Esophagus squamous epithelium (tissue), 5 donors: ENCODE measurements at places on chromosomes 5 and 9.

DNA sequence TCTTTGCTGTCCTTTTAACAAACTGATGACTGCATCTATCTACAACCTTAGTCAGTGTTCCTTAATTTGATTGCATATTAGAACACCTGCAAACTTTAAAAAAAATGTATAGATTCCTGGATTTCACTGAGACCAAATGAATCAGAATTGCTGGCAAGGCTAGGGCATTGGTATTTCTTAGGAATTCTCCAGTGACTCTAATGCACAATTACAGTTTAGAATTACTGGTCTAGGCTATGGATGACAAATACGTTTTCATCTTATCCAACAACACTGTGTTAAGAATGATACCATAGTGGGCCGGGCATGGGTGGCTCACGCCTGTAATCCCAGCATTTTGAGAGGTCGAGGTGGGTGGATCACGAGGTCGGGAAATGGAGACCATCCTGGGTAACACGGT lies 545.9 kb upstream of the RIOK2 start:
- no peak for DNase-seq

GRCh38 chr9:135076876-135077430 lies 10.5 kb upstream of the OLFM1 start:
- no peak for DNase-seq

DNA sequence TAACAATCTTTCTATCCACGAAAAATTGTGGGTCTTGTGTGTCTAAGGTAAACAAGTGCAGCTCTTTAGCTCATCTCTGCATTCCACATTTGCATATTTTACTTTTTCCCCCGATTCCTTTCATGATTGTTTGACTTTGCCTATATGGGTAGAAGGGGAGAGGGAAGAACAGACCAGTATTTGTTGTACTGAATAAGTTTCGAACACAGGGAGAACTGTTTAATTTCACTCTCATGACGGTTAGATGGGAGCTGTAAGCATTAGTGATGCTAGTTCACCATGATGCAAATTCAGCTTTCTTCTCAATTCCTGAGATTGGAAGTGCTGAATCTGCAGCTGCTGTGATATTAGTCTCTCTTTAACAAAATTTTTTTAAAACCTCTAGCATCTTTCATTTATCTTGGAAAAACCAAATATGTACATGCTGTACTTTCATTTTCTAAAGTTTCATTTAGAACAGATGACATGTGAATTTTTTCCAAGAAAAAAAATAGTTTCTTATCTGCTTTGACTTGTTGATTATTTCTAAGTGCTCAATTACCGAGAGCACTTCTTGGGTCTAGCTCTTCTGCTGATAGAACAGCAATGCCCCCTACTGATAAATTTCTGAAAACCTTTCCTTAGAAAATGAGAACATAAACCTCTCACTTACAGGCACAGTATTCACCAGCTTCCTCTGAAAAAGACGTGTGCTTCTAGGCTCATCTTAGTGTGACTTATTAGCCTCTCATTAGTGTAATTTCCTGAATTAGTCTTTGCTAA lies 149.5 kb downstream of the BAAT start:
- no peak for DNase-seq

- no peak for DNase-seq
These were observed 50.3 kb downstream of the SAR1B start for GRCh38 chr5:134582281-134582680.

DNA sequence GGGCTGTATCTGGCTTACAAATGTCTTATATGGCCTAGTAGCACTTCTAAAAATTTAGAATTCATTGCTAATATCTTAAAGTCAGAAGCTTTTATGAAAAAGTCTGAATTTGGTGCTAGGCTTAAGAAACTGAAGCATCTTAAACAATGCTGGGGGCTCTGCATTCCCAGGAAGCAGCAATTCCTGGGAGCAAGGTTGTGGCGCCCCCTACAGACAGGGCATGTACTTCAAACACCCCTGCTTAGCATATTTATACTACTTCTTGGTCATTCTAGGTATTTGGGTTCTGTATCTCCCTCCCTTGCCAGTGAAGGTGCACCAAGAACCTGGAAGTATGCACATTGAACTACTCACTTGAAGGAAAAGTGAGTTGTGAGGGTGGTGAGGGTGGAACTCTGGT lies 64.6 kb upstream of the GRIA1 start:
- DNase-seq: no peak

GRCh38 chr5:75716715-75717081 lies 539 bp downstream of the POC5 start:
- DNase-seq: no peak

DNA sequence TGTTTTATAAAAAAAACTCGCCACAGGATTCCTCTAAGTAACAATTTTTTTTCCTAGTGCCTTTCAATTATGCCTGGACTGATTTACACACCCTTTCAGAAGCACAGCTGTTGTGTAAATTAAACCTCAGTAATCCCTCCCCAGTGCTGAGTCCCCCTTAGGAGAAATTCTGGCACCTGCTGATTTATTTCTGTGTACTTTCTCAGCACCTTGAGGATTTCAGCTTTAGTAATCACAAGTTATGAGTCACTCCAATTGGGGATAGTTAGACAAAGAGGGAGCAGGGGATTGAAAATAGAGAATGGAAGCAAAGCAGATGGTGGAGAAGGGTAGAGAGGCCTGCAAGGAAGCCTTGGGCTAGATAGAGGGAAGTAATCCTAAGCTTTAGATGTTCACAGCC lies 171.7 kb downstream of the TTLL11 start:
- no peak for DNase-seq

DNA sequence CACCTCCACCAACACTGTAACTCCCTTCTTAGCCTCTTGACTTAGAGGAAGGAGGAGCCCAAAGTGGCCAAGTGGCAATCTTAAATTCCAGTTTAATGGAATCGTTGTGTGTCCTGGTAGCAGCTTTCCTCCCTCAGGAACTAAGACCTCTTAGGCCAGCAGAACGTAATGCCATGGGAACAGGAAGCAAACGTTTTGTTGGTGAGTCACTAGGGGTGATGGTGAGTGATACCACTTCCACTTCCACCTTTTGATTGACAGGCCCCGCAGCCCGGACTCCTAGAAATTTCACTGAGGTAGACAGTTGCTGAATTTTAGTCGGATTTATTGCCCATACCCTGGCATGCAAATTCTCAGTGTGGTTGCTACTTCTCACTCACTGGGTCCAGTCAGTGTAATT lies 94.2 kb upstream of the FBN2 start:
- DNase-seq: no peak

- no peak for DNase-seq
These were observed 105.5 kb downstream of the PDE6A start for GRCh38 chr5:149838881-149839739.

DNA sequence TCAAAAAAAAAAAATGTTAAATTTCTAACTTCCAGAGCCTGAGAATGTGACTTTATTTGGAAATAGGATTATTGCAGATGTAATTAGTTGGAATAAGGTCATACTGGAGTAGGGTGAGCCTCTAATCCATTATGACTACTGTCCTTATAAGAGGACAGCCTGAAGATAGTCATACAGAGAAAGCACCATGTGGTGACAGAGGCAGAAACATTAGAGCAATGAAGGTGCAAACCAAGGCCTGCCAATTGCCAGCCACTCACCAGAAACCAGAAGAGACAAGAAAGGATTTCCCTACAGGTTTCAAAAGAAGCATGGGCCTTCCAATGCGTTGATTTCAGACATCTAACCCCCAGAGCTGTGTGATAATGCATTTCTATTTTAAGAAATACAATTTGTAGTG lies 659.2 kb upstream of the CHD1 start:
- DNase-seq: no peak

GRCh38 chr9:137988701-137989100 lies 111.1 kb downstream of the CACNA1B start:
- no peak for DNase-seq

GRCh38 chr5:91848453-91848852 lies 465.3 kb upstream of the ARRDC3 start:
- DNase-seq: no peak

GRCh38 chr5:143016777-143017516 lies 246.8 kb downstream of the ARHGAP26 start:
- DNase-seq: no peak

DNA sequence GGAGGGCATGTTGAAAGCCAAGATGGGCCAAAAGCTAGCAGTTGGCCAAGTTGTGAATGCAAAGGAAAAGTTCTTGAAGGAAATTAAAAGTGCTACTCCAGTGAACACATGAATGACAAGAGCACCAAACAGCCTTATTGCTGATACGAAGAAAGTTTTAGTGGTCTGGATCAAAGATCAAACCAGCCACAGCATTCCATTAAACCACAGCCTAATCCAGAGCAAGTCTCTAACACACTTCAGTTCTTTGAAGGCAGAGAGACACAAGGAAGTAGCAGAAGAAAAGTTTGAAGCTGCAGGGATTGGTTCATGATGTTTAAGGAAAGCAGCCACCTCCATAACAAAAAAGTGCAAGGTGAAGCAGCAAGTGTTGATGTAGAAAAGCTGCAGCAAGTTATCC lies 71.6 kb downstream of the ERCC6L2 start:
- DNase-seq: no peak

DNA sequence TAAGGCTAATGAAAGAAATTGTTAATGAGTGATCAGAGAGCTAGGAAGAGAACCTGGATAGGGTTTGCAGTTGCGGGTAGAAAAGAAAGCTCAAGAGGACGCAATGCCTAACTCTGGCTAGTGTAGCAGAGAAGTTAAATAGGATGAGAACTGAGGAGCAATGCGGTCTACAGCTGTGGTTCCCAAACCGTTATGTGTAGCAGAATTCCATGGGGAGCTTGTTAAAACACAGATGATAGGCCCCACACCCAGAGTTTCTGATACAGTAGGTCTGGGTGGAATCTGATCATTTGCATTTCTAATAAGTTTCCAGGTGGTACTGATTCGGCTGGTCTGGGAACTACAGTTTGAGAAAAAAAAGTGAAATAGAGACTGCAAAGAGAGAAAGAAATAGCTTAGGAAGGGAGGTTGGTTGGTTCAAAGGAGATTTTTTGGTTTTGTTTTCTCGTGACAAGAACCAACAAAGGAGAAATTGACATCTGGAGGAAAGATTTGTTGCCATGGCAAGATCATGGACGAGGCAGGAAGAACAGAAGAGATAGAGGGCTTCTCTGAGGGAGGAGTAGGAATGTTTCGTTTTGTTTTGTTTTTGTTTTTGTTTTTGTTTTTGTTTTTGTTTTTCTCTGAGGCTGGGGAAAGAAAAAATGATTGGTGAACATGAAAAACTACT lies 276.1 kb downstream of the ARRDC3 start:
- DNase-seq: no peak

DNA sequence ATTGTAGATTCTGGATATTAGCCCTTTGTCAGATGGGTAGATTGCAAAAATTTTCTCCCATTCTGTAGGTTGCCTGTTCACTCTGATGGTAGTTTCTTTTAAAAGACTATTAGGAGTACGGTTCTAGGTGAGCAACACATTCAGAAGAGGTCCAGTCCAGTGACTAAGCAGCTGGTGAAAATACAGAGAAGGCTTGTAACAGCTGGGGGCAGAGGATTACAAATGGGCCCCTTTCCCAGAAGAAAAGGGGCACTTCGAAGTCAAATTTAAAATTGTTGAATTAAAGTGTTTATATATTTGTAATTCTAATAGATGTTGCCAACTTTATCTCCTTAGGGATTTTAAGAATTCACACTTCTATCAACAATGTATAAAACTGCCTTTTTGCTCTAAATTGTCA lies 720.5 kb downstream of the TLE4 start:
- no peak for DNase-seq

DNA sequence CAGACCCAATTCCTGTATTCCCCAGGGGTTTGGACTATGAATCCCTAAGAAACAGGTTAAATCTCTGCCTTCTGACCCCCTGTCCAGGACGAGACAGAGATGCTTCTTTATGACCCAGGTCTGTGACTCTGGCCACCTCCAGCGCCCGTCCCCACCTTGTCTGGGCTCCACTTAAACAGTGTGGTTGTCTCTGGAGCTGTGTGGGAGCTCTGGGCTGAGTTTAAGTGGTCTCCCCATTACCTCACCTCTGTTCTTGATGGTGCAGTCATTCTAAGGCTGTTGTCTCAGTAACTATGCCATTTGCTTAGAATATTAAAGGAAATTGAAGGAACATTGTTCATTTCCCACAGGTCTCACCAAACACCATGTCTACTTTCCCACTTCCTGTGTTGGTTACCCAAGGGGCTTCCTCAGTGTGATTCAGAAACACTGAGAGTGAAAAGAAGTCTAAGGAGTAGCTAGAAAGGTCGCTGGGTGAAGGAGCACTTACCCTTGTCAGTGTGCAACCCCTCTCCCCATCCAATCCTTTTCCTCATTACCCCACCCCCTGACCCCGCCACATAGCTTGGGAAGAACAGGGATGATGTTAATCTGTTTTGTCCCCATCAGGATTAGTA lies 127.8 kb upstream of the CKMT2 start:
- DNase-seq: no peak

DNA sequence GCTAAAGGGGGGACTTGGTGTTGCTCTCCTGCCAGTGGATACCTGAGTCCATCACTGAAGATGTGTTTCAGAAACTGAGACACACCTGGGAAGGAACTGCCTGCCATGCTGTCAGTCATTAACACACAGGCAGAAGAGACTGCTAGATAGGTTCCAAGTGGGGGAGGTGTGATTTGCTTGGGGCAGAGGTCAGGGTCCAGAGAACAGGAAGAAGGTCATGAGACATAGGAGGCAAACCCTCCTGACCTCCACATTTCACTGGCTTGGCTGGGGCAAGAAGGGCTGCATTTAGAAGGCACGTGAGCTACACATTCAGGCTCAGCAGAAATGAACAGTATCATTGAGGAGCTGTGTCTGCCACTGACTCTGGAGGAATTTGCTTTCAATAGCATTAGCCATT lies 215.8 kb downstream of the HSPA4 start:
- DNase-seq: no peak

DNA sequence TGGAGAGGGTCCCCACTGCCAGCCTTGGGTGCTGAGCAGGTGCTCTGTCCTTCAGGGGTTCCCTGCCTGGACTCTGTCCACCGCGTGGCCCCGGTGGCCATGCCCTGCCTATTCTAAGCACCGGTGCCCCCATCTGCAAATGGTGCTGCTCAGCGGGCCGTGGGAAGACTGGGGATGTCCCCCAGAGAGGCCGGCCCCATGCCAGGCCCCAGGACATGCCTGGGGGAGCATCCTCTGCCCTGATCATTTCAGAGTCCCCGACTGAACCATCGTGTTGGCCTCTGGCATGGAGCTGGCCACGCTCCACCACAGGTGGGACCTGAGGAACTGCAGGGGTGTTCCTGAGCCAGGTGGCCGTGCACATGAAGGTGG lies 64.7 kb downstream of the RXRA start:
- no peak for DNase-seq
